NCI-H2081 treated with DMSO at 0.1 percent for 48 hours (cell line): ENCODE measurements at places on chromosomes 13 and 19.

DNA sequence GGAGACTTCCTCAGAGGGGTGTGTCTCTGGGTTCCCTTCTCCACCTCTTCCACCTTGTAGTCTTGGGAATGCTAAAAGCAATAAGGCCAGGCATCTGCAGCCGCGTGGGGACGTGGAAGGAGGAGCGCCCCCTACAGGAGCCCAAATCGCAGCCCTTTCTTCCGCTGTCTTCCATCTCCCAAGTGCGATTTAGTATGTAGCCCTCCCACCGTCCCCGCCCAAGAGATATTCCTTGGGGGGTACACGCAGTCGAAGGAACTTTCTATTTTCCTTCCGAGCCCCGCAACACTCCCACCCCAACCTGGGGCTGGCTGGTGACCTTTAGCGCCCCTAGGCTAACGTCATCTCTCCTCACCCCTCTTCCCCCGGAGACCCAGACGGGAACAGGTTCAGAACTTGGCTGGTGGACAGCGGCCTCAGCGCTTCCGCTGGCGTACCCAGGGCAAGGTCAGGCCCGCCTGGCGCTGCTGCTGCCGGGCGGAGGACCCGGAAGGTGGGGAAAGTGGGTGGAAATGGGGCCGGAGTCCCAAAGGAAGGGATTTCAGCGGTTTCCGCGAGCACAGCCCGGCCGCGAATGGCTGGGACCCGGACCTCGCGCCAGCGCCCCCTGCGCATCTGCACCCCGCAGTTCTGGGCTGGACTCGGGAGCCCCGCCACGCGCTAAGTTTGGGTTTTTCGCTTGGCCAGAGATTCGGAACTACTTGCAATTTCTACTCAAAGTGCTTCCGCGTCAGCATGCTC, 2.1 kb upstream of the PCDH8 start:
- no peak for DNase-seq

GRCh38 chr13:88764103-88764502, 1092.9 kb downstream of the SLITRK5 start:
- no peak for DNase-seq

- DNase-seq: no peak
These were observed 75.2 kb upstream of the MCF2L start for GRCh38 chr13:112893570-112894422.

DNA sequence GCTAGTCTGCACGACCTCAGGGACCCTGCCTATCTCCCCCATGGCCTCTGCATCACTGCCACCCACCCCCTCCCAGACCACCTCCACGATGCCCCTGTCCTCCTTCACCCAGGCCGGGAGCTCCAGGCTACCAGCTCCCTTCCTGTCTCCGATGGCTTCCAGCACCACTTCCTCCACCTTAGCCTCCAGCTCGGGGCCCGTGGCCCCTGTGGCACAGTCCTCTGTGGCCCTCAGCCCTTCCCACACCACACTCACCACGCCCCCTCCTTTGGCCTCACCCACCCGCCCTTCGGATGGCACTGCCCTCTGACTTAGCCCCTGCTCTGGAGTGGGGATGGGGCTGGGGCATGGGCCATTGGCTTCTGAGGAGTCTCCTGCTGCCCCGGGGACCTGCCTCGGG, 7.2 kb downstream of the PALM3 start:
- DNase-seq: no peak

GRCh38 chr13:45492538-45492937, 27.8 kb downstream of the COG3 start:
- DNase-seq: no peak

GRCh38 chr13:112204346-112205327, 137.7 kb downstream of the SOX1 start:
- no peak for DNase-seq

DNA sequence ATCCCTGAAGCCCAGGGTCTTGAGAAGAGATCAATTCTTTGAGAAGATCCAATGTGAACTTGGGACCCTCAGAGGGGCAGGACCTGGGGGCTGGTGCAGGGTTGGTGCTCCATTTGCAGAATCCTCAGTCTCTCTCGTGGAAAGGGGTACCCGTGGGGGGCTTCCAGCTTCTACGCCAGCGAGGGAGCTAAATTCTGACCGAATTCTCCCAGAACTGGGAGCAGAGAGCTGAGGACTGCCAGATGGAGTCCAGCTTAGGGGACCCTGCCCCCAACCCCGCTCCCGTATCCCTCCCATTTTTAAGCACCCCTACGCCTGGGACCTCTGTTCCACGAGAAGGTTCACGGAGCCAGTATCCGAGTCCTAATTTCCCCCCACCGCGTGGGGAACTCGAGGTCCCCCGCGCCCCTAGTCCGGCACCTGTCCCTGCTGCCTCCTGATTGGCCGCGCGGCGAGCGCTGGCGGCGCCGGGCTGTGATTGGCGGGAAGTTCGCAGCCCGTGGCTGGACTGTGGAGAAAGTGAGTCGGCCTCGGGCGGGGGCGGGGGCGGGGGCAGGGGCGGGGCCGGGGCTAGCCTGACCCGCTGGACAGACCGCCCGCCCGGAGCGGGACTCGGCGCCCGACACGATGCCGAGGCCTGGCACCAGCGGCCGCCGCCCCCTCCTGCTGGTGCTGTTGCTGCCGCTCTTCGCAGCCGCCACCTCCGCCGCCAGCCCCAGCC, 4.4 kb upstream of the LTBP4 start:
- no peak for DNase-seq

DNA sequence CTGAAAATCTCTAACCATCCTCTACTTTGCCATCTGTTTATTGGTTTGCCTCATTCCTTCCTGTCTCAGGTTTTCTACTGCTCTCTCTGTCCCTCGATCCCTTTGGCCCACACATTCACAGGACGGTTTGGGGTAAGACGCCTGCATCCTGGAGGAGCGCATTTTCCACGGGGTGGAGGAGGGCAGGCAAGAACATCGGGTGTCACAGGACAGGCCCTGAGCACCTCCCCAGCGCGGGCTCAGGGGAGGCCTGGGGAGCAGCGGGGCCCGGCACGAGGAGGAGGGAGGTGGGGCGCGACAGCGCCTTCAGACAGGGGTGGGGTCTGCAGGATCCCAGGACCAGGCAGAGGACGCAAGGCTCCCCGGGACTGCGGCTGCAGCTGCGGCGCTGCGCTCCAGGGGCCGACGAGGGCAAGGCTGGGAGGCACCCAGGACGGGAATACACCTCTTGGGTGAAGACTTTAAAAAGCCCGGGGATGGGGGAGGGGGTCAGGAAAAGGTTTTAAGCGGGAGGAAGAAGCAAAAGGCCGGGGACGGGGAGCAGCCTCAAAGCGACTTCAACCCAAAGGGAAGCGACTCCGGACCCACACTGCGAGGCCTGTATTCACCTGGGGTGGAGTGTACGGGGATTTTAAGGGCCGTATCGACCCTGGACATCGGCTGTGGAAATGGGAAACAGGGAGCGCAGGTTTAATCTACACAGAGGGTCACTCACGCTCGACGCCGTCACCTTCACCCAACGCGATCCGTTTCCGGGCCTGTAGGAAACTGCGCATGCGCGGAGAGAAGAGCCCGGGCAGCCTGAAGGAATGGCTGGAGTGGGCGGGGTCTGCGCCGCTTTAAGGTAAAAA, at the start of gene ZNF415:
Gene ZNF415, minus strand, starts transcription at position 770 of the 851 bp plus-strand sequence. CDS start 10,234 bp downstream, outside the sequence.
- DNase-seq: no peak

GRCh38 chr13:24683838-24684599, 3.8 kb downstream of the ATP12A start:
- DNase-seq: no peak

- DNase-seq: no peak
These were observed 1.7 kb downstream of the ARHGAP35 start for GRCh38 chr19:46862503-46862834.

GRCh38 chr13:77009011-77009410, 17.1 kb downstream of the CLN5 start:
- DNase-seq: no peak

- no peak for DNase-seq
These were observed 13.1 kb upstream of the HIF3A start for GRCh38 chr19:46283771-46284170.

DNA sequence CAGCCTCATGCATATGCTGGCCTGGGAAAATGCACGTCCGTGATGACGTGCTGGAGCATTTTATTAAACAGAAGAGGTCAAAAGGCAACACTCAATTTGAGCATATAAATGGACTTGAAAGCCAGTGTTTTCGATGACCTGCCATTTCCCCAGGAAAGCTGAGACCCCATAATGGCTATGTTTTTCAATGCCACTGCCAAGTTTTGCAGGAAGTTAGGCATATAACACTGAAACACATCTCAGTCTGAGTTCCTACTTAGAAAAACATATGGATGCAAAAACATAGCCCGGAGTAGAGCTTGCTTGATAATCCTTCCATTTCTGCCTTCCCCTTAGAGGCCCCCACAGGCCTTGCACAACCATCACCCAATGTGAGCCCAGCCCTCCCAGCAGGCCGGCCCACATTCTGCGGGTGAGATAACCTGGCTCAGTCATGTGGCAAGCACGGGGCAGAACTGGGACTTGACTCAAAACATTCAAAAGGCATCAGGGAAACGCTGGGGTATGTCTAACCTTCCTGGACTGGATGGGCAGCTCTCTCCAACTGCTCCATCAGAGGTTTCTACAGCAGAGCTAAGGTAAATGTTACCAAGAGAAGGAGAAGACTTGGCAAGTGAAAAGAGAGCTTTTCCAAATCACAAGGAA, 24.9 kb downstream of the EPS15L1 start:
- no peak for DNase-seq

GRCh38 chr19:19650331-19650730, 6.9 kb upstream of the GMIP start:
- no peak for DNase-seq

GRCh38 chr13:98147521-98147920, 4.6 kb downstream of the FARP1 start:
- DNase-seq: no peak

DNA sequence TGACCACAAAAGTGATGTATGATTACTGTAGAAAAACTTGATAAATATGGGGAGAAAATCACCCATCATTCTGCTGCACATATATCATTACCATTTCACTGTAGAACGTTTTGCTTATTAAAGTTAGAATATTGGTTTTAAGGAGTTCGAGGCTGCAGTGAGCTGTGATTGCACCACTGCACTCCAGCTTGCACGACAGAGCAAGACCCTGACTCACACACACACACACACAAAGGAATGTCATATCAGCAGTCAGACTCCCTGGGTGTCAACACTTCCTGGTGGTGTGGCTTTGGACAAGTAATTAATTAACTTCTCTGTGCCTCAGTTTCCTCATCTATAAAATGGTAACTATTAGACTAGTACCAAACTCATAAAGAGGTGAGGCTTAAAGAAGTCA, 11.3 kb upstream of the PNMA8A start:
- DNase-seq: no peak

DNA sequence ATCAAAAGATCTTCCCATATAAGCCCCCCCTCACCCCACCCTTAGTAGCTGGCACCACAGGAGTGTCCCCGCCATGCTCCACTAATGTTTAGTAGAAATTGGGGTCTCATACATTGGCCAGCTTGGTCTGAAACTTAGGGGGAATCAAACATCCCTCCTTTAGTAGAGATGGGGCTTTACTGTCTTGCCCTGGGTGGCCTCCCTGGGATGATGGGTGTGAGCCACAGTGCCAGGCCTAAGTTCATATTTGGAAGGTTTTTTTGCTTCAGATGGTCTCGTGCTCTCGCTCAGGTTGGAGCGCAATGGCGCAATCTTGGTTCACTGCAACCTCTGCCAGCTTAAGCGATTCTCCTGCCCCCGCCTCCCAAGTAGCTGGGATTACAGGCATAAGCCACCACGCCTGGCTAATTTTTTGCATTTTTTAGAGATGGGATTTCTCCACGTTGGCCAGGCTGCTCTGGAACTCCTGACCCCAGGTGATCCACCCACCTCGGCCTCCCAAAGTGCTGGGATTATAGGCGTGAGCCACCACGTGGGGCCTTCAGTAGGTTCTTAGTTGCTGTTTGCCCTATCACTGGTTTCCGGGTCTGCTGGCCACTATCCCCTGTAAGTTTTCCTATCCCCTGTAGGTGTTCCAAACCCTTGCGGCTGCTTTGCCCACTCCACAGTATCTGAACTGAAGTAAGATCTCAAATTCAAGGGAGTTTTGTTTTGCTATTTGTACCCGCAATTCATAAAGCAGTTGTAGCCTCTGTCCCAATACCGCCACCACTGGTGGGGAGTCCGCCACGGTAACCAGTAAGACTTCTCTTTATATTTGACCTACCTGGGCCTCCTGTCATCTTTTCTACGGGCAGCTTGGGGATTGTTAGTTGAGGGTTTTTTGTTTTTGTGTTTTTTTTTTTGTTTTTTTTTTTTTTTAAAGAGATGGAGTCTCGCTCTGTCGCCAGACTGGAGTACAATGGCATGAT, 34.1 kb downstream of the NLRP12 start:
- no peak for DNase-seq

GRCh38 chr13:71018995-71019394, 848.0 kb downstream of the DACH1 start:
- DNase-seq: no peak

DNA sequence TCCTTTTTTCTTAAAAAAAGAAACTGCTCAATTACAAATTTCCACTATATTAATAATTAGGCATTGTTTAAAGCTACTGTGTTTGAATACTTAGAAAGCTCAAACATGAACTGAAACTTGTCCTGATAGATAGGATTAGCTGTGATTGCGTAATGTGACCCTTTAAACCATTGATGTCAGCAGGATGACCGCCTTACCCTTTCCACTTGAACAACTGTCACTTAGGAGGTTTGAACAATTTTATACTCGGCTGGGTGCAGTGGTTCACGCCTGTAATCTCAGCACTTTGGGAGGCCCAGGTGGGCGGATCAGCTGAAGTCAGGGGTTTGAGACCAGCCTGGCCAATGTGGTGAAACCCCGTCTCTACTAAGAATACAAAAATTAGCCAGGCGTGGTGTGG, 2.9 kb downstream of the LAMP1 start:
- no peak for DNase-seq

DNA sequence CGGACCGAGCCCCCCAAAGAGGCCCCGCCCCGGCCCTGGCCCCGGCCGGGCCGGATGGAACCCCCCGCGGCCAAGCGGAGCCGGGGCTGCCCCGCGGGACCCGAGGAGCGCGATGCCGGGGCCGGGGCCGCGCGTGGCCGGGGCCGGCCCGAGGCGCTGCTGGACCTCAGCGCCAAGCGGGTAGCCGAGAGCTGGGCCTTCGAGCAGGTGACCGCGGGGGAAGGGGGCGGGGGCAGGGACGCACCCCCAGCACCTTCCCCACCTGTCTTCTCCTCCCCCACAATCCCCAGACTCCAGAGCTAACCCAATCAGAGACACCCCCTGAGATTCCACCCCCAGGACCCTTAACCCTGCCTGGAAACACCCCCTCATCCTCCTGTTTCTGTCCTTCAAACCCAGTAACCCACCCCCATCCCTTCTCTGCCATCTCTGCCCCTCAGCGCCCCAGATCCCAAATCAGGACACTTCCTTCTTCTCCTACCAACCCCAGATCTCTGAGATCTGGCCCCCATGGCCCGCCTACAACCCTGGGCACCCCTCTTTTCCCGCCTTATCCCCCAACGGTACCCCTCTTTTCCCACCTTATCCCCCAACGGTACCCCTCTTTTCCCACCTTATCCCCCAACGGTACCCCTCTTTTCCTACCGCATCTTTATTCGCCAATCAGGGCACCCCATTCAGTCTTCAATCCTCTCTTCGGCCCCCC, 505 bp downstream of the ZSWIM4 start:
- no peak for DNase-seq

DNA sequence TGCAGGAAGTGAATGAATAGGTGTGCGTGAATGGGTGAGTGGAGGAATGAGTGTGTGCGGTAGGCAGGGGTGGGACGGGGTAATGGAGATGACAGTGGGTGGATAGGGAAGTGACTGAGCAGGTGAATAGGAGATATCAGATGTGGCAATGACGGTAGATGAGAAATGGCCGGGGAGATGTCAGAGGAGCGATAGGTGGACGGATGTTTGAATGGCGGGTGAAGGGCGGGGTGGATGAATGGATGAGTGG, 1.5 kb downstream of the TTC9B start:
- no peak for DNase-seq
